ENCODE measurements at places on chromosomes 4 and X. TPM values are rescaled to one million over a fixed set of nuclear protein-coding genes. Genes with fewer than 3 reads are reported as not detected.

Gene TBX22
- total RNA-seq, result not detected

GRCh38 chr4:88526221-88526815 is 2.7 kb upstream of the PYURF start:
- no peaks in the 10 kb centered on the region for H3K36me3 ChIP-seq
- no peak for DNase-seq
- no peak overlapping the region for H3K27ac ChIP-seq
- no peaks in the 10 kb centered on the region for H3K27me3 ChIP-seq
- peaks cover 27% of the 10 kb centered on the region for H3K4me1 ChIP-seq

GRCh38 chr4:101025755-101026154 is 321.6 kb downstream of the PPP3CA start:
- H3K27ac ChIP-seq, result no peak overlapping the region
- no peak for DNase-seq
- H3K27me3 ChIP-seq, result no peaks in the 10 kb centered on the region
- peaks cover 8% of the 10 kb centered on the region for H3K4me1 ChIP-seq
- peaks cover 10% of the 10 kb centered on the region for H3K36me3 ChIP-seq

Gene PAGE5
- total RNA-seq, result not detected

DNA sequence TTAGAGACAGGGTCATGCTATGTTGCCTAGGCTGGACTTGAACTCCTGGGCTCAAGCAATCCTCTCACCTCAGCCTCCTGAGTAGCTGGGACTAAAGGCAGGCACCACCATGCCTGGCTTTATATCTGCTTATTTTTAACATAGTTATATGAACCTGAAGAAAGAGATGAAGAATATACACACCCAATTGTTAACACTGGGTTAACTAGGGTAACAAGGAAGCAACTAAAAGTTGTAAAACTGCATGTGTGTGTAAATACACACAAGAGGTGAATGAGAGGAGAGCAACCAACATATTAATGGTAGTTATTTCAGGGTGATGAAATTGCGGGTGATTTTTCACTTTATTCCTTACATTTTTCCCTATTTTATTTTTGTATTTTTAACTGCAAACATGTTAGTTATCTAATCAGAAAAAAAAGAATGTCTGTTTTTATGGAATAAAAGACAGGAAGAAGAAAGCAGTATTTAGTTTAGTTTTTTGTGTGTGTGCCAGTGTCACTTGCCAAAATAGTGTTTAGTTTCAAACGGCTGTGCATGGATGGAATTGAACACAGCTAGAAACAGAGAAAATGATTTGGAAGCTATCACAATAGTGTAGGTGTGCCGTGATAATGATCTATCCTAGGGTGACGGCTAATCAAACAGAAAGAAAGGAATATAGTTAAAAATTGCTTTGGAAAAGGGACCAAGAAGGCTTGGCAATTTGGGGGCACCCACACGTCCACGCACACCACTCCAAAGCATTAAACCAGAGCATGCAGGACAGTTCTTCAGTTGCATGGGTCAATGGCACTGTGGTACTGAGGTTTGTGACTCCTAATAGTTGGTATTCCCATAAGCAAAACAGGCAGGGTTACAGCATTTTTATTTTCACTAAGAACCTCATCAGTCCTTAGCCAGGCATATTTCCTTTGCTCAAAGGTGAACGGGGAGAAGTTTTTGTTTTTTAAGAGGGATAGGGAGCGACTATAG is 89.1 kb upstream of the KLHL13 start:
- H3K36me3 ChIP-seq, result no peaks in the 10 kb centered on the region
- H3K4me3 ChIP-seq, result no peak overlapping the region
- no peak for DNase-seq
- no peaks in the 10 kb centered on the region for H3K27me3 ChIP-seq
- no peaks in the 10 kb centered on the region for H3K4me1 ChIP-seq

Gene LRIT3
- total RNA-seq, result 2.2 TPM

Gene HMGB2
- 29.7 TPM for total RNA-seq

Gene DDX53
- not detected for total RNA-seq

GRCh38 chr4:8886612-8887406 is 15.2 kb upstream of the HMX1 start:
- H3K27ac ChIP-seq, result no peak overlapping the region
- H3K27me3 ChIP-seq, result peaks cover 67% of the 10 kb centered on the region
- DNase-seq, result no peak

- peaks cover 4% of the 10 kb centered on the region for H3K4me1 ChIP-seq
- no peaks in the 10 kb centered on the region for H3K36me3 ChIP-seq
These were observed 117.8 kb upstream of the PJA1 start for GRCh38 chrX:69282893-69283690.

Gene CC2D2A
- total RNA-seq, result 8.4 TPM

Gene GNRHR
- total RNA-seq, result not detected

Gene HELQ
- total RNA-seq, result 8.7 TPM

Gene ALAS2
- not detected for total RNA-seq

- H3K4me1 ChIP-seq, result no peaks in the 10 kb centered on the region
- no peaks in the 10 kb centered on the region for H3K27me3 ChIP-seq
- DNase-seq, result no peak
- H3K27ac ChIP-seq, result no peak overlapping the region
These were observed 31.5 kb upstream of the PUDP start for GRCh38 chrX:7179446-7179845.

DNA sequence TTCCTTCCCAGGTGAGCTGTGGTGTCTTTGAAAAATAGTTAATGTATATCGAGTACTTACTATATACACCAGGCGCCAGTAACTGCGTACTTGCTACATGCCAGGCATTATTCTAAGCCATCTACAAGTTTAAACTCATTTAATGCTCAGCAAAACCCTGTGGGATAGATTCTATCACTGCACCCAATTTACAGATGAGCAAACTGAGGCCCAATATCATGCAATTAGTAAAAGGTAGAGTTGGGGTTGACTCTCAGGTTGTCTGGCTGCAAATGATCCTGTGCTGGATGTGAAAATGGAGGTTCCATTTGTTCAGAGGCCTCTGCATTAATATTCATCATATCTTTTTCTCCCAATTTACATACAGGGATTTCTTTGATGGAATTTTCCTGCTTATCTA is 17.6 kb downstream of the NKX3-2 start:
- no peak overlapping the region for H3K27ac ChIP-seq
- H3K4me3 ChIP-seq, result no peak overlapping the region
- H3K4me1 ChIP-seq, result peaks cover 28% of the 10 kb centered on the region
- H3K27me3 ChIP-seq, result peaks cover 100% of the 10 kb centered on the region
- H3K36me3 ChIP-seq, result no peaks in the 10 kb centered on the region

DNA sequence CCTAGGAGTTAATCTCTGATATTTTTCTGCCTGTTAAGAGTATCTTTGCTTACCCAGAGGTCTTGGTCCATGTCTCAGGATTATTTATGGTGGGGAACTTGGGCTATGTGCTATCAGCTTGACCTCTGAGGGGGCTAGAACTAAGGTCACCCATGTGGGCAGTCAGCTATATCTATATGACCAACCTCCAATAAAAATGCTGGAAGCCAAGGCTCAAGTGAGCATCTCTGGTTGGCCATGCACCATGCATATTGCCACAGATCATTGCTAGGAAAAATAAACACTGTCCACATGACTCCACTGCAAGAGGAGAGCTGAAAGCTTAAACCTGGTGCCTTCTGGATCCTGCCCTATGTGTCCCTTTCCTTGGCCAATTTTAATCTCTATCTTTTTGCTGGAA is 196.5 kb upstream of the SLC7A11 start:
- no peaks in the 10 kb centered on the region for H3K4me1 ChIP-seq
- no peaks in the 10 kb centered on the region for H3K27me3 ChIP-seq
- DNase-seq, result no peak
- H3K36me3 ChIP-seq, result no peaks in the 10 kb centered on the region
- H3K27ac ChIP-seq, result no peak overlapping the region
- H3K4me3 ChIP-seq, result no peak overlapping the region

DNA sequence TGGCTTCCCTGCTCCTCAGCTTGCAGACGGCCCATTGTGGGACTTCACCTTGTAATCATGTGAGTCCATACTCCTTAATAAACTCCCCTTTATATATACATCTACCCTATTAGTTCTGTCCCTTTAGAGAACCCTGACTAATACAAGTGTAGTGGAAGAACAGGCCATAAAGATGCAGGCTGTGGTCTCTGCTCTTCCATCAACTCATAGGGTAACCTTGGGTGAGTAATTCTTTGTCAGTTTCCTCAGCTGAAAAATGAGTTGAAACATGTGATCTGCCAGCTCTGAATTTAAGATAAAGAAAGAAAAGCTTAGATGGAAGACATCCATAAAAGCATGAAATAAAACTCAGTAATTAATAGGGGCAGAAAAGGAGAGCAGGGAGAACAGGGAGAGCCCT is 103.6 kb downstream of the ENOX2 start:
- no peaks in the 10 kb centered on the region for H3K4me1 ChIP-seq
- no peaks in the 10 kb centered on the region for H3K27me3 ChIP-seq
- H3K36me3 ChIP-seq, result no peaks in the 10 kb centered on the region

GRCh38 chr4:67342291-67342690 is 203.0 kb downstream of the CENPC start:
- no peaks in the 10 kb centered on the region for H3K27me3 ChIP-seq
- H3K27ac ChIP-seq, result no peak overlapping the region
- no peaks in the 10 kb centered on the region for H3K36me3 ChIP-seq

GRCh38 chr4:156732634-156733033 is 239.0 kb downstream of the PDGFC start:
- no peak overlapping the region for H3K4me3 ChIP-seq
- DNase-seq, result no peak
- no peak overlapping the region for H3K27ac ChIP-seq
- no peaks in the 10 kb centered on the region for H3K27me3 ChIP-seq
- H3K4me1 ChIP-seq, result no peaks in the 10 kb centered on the region
- no peaks in the 10 kb centered on the region for H3K36me3 ChIP-seq

DNA sequence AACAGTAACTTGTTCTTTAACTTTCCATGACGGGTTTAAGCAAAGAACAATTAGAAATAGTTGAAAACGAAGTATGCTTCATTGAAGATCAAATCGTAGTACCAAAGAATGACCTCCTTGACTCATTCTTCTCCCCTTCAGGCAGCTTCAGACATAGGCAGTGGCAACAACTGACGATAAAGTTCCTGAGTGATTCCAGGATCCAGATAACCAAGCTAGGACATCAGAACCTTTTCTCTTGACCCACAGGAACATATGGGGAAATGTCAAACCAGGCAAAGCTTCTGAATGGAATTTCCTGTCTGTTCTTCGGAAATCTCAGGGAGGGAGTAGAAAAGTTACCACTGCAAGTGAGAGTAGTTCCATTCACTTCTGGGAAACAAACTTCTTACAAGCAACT is 74.2 kb downstream of the HS3ST1 start:
- no peak overlapping the region for H3K27ac ChIP-seq
- DNase-seq, result no peak
- H3K27me3 ChIP-seq, result no peaks in the 10 kb centered on the region
- no peak overlapping the region for H3K4me3 ChIP-seq
- no peaks in the 10 kb centered on the region for H3K4me1 ChIP-seq

Data from suprapubic skin (tissue), 4 donors.